ENCODE measurements at places on chromosomes 6 and 20.
A peak's percentile ranks its signal among the peaks of the same experiment; 100 is the strongest.

DNA sequence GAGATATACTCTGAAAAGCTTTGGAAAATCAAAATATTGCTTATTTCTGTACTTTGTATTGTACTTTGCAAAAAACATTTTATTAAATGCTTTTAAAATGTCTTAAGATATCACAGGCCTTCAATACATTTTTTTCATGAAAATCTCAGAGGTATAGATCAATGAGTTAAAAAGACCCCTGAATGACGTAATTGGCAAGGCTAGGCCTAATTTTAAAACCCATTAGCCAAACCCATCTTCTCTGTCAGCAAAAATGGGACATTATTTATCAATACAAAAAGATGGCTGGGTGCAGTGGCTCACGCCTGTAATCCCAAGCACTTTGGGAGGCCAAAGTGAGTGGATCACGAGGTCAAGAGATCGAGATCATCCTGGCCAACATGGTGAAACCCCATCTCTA, 84.8 kb upstream of the PAK5 start:
- DNase-seq = no peak

- DNase-seq = no peak
Observed at GRCh38 chr6:150999576-150999975, 134.1 kb downstream of the MTHFD1L start.

DNA sequence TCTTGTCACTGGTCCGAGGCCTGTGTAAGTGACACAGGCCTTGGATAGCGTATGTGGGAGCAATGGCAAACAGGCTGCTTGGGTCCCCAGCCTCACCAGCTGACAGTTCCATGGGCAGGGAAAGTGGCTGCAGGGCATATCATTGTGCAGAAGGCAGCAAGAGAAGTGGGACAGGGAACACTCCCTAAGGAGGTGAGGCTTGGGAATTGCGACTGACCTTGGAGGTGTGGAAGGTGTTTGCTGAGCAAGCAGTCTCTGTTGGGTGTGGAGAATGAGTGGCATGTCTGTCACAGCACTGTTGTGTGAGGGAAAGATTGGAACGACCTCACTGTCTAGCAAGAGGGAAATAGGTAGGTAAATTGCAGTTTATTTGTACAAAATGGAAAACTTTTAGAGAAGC, 16.8 kb downstream of the POFUT1 start:
- DNase-seq = no peak

GRCh38 chr6:41056768-41057490, 3.9 kb downstream of the APOBEC2 start:
- DNase-seq = no peak

GRCh38 chr6:150934380-150934779, 68.9 kb downstream of the MTHFD1L start:
- no peak for DNase-seq

GRCh38 chr6:32790306-32790705, 26.5 kb downstream of the HLA-DOB start:
- DNase-seq = no peak

DNA sequence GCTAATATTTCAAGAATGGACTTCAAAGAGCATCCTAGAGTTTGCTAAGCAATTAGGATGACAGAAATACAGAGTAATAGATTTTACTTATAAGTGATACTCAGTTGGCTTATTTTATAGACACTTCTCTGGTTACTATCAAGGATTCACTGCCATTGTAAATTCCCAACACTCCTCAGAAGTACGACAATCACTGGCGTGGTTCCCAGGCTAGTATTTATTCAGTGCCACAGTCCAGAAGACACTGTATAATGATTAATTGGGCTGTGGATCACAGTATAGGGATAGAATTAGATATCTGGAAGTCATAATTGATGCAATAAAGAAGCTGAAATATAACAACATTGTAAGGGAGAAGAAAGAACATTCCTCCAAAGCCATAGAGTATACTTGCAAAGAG, 15.7 kb downstream of the MANEA start:
- DNase-seq = no peak

DNA sequence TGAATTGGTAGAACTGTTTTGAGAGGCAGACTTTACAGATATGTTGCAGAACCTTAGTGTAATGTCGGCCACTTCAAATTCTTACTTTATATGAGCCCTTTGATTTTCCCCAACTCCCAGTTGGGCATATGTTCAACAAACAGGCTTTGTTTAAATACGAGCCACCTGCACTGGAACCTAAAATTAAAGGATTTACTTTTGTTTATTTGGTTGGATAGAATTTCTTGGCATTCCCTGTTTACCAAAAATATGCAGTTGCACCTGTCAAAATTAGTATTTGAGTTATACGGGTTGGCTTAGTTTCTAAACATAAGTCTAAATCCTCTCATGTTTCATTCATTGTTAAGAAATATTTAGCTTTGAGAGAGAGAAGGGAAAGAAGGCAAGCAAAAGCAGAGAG, 2.4 kb upstream of the GLYATL3 start:
- no peak for DNase-seq

GRCh38 chr6:100342830-100343229, 121.9 kb downstream of the SIM1 start:
- DNase-seq = no peak

GRCh38 chr6:35398526-35398925, 53.6 kb upstream of the FANCE start:
- DNase-seq = no peak

DNA sequence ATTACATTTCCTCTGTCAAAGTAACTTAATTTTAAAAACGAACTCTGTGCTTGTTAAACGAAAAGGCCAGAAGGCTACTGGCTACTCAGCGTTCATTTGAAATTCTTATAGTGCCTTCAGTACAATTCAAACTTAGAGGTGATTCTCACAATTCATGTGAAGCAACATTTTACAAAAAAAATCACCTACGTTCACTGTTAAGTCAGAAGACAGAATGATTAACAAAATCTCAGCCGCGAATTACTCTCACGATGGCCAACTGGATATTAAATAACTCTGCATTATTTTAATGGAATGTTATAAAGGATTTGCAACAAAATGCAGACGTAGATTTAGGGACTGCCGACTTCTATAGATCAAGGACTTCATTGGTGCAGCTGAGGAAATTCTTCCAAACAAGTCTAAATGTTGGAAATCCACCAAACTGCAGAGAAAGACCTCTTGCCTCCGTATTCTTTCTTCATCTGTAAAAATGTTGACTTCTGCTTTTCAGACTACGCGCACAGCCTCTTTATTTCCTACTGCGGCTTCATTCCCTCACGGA, 1.6 kb upstream of the QKI start:
- no peak for DNase-seq

- DNase-seq = no peak
Observed at GRCh38 chr6:87706187-87706966, 4.3 kb upstream of the AKIRIN2 start.

GRCh38 chr6:41379306-41379705, 43.9 kb downstream of the NCR2 start:
- DNase-seq = no peak

GRCh38 chr20:57814529-57814928, 104.7 kb upstream of the PMEPA1 start:
- DNase-seq = no peak

DNA sequence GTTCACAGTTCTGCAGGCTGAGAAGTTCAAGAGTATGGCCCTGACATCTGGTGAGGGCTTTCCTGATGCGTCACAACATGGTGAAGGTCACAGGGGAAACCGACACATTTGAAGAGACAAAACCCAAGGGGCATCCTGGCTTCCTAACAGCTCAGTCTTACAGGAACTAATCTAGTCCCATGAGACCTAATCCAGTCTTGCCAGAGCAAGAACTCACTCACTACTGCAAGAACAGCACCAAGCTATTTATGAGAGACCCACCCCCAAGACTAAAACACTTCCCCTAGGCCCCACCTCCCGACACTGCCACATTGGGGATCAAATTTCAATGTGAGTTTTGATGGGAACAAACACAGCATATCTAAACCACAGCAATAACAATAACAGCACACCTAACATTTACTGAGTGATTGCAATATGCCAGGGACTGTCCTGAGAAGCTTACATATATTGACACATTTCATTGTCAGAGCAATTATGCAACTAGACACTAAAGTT, 46.6 kb downstream of the TPBG start:
- DNase-seq = no peak

- DNase-seq = no peak
Observed at GRCh38 chr20:52252664-52253063, 61.1 kb upstream of the ZFP64 start.

GRCh38 chr6:36914227-36914794, 28.6 kb downstream of the C6orf89 start:
- DNase-seq = no peak

DNA sequence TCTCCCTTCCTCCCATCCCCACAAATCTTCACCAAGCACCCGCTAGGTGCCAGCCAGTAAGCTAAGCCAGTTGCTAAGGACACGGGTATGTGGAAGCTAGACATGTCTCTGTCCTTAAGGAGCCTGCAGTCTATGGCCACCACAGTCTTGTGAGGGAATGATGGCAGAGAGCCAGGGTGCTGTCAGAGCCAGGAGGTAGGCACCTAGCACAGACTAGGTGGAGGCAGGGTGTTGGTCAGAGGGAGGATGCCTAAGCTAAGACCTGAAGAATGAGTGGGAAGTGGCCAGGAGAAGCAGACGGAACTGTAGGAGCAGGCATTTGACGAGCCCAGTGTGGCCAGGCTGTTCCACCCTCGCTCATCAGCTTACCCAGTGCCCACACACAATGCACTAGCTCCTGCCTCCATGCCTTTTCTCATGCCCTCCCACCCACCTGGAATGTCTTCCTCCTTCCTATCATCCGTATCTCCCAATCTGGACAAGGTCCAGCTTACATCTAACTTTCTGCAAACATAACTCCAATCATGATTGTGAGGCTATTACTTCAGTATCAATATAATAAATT, 125.6 kb downstream of the FOXC1 start:
- DNase-seq = no peak

DNA sequence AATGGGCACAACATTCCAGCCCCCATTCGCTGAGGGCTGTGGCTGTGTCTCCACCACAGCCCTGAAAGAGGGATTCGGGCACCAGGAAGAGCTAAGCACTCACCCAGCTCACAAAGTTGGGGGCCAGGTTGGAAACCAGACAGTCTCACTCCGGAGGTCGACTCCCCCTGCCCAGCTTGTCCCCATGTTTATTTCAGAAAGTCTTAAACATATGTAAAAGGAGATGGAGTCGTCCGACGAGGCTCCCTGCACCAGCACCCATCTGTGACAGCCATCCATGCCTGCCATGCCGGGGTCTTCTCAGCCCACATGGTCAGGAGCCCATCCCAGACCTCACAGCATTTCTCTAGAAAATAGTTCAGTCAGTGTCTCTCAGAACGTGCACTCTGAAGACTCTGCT, 63.6 kb upstream of the STX16 start:
- DNase-seq = no peak

GRCh38 chr6:170139531-170139930, 151.3 kb downstream of the DLL1 start:
- no peak for DNase-seq

- DNase-seq = no peak
Observed at GRCh38 chr6:148617530-148617929, 129.3 kb upstream of the UST start.

GRCh38 chr6:47890326-47890875, 108.6 kb downstream of the OPN5 start:
- DNase-seq = no peak

- no peak for DNase-seq
Observed at GRCh38 chr20:2558581-2559278, 22.4 kb downstream of the TMC2 start.

DNA sequence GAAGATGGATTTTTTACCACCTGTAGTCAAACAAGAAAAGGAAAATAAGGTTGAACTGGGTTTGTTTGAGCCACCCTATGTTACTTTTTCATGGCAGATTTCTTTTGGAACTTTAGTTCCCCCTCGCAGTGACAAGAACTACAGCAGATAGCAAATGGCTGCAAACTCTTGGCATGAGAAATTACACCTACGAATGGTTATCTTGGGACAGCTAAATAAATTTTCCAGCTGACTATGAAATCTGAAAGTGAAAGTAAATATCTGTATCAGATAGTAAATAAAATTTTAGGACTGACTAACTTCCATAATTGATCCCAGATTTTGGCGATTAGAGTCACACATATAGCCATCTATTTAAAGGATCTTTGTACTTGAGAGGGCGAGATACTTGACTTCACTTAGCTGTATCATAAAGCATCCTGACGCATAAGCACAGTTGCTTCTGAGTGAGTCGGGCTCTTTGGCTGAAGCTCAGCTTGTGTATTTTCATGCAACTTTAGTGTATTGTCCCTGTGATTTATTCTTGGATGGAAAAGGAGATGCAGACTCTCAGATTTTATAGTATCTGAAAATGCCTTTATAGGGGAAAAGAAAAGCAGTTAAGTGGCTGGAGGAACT, 125.3 kb upstream of the B3GAT2 start:
- DNase-seq = no peak

DNA sequence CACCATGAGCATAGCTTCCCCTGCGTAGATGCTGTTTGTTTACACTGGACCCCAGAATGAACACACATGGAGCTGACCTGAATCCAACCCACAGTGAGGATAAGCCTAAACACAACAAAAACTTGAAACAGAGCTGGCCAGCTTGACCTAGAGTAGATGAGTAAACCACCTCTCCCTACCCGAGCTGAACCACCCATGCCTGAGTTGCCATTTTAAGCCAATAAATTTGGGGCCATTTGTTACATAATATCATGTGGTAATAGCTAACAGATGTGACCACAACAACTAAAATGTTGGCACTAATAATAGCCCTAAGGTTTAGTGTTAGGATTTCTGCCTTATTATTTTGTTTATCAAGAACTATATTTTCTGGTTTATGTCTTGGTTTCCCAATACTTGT, 103.2 kb upstream of the GRIK2 start:
- no peak for DNase-seq

DNA sequence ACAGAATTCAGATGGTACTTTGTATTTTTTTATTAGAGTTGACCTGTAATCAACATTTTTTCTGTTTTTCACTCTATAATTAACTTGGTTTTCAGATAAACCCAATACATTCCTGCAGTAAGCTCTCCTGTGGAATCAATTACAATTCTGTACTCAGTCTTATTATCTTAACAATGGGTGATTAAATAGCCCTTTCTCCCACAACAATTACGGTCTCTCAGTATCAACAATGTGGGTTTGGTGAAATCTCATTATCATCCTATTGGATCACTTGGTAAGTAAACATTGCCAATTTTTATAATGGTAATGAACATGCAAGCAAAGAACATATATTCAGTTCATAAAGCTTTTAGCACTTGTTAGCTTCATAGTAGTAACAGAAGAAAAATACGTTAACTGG, 438.9 kb upstream of the EPHA7 start:
- DNase-seq = no peak

DNA sequence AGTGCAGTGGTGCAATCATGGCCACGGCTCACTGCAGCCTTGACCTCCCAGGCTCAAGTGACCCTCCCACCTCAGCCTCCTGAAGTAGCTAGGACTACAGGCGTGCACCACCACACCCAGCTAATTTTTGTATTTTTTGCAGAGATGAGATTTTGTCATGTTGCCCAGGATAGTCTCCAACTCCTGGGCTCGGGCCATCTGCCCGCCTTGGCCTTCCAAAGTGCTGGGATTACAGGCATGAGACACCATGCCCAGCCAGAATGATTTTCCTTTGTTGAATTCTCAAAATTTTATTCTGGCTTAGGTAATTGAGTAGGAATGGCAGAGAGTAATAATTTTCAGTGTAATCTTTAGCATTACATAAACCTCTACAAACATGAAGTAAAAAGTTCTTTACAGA, 37.1 kb downstream of the SLC16A10 start:
- DNase-seq = no peak

GRCh38 chr20:20083807-20084206, 31.5 kb downstream of the CFAP61 start:
- peak; percentile 61 for DNase-seq

GRCh38 chr6:5710516-5710915, 296.2 kb downstream of the NRN1 start:
- DNase-seq = no peak

- no peak for DNase-seq
Observed at GRCh38 chr6:36132246-36132895, 2.1 kb downstream of the MAPK13 start.

All from Jurkat, Clone E6-1 (cell line).